ENCODE measurements at places on chromosomes 7 and 10.
A peak's percentile ranks its signal among the peaks of the same experiment; 100 is the strongest.

GRCh38 chr7:52719677-52720076 is 315.8 kb upstream of the POM121L12 start:
- DNase-seq, result no peak

DNA sequence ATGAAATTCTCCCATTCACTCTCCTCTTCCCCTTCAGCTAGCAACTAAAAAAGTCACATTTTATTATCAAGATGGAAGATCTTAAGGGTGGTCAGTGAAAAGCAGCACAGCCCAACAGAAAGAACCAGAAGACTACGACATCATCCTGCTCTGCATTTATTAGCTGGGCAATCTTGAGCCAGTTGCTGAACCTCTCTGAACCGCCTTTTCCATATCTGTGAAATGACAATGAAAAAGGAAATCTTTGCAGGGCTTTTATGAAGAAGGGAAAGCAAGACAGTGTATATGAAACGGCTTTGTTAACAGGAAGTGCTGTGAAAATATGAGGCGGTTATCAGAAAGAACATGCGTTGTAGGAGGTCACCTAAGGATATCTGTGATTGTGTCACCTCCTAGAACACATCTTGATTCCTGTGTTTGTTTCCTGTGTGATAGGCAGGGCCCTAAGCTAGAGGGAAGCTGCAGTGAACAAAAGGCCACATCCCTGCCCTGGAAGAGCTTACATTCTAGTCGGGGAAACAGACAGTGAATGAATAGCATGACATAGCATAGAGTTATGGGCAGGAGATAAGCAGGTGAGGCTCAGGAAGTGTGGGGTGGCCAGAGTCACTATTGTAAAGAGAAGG is 36.0 kb upstream of the KCNMA1 start:
- peak; percentile 3 for DNase-seq

GRCh38 chr7:85111761-85112160 is 75.1 kb downstream of the SEMA3D start:
- no peak for DNase-seq

GRCh38 chr7:26862834-26863233 is 1.6 kb downstream of the SKAP2 start:
- DNase-seq, result no peak

DNA sequence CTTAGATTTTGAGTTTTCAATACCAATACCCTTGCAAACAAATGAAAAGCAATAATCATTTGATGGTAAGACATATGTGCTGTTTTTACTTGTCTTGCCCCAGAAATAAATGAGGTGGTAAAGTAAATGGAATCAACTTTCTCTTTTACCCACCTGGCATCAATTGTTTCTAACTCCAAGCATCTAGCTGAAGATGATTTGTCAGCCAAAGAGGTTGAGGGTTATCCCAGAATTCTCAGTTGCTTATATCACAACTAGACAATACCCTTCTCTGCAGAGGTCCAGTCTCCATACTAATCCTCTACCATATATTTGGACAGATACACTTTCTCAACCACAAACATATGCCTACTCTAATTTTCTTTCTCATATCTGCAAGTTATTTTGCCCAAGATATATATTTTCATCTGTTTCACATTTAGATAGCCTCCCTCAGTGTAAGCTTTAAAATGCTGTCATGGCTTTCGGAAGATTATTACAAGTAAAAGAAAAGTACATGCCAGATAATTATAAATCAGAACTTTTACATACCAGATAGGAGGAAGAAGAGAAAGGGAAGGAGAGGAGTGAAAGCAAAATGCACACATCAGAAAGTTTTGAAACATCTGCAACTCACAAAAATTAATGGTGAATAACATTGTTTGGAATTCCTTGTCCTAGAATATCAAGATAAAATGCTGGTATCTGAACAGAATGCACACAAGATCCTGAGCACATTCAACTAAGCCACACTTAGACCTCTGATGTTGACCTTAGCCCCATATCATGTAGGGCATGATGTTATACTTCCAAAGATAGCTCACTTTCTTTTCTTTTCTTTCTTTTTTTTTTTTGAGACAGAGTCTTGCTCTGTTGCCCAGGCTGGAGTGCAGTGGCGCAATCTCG is 146.6 kb downstream of the REEP3 start:
- no peak for DNase-seq

GRCh38 chr10:108363576-108363975 is 1199.1 kb upstream of the SORCS1 start:
- DNase-seq, result no peak

DNA sequence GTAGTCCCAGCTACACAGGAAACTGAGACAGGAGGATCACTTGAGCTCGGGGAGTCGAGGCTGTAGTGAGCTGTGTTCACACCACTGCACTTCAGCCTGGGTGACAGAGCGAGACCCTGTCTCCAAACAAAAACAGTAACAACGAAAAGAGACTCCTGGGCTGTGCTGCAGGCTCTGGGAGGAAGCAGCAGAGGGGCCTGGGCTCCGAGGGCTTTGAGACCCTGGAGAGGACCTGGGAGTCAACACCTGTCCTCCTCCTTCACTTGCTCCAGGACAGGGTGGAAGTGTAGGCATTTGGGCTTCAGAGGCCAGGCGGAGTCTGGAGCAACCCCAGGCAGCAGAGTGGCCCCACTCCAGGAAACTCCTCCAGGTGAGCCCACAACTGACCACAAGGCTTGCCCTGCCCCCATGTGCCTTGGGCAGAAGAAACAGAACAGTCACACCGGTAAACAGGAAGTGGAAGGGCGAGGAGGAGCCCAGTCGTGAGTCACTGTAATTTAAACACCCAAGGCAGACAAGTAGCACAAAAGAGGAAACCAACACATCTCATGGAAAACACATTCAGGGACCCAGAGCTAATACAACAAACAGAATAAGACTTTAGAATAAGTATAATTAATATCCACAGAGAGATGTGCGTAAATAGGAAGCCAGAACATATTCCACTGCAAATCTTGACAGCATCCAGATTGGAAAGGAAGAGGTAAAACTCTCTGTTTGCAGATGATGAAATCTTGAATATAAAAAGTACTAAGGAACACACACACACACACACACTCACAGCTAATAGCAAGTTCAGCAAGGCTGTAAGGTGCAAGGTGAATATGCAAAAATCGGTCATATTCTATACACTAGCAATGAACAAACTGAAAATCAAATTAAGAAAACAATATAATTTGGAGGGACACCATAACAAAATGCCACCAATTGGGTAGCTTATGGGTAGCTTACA is 20.5 kb upstream of the RASGEF1A start:
- DNase-seq, result no peak

DNA sequence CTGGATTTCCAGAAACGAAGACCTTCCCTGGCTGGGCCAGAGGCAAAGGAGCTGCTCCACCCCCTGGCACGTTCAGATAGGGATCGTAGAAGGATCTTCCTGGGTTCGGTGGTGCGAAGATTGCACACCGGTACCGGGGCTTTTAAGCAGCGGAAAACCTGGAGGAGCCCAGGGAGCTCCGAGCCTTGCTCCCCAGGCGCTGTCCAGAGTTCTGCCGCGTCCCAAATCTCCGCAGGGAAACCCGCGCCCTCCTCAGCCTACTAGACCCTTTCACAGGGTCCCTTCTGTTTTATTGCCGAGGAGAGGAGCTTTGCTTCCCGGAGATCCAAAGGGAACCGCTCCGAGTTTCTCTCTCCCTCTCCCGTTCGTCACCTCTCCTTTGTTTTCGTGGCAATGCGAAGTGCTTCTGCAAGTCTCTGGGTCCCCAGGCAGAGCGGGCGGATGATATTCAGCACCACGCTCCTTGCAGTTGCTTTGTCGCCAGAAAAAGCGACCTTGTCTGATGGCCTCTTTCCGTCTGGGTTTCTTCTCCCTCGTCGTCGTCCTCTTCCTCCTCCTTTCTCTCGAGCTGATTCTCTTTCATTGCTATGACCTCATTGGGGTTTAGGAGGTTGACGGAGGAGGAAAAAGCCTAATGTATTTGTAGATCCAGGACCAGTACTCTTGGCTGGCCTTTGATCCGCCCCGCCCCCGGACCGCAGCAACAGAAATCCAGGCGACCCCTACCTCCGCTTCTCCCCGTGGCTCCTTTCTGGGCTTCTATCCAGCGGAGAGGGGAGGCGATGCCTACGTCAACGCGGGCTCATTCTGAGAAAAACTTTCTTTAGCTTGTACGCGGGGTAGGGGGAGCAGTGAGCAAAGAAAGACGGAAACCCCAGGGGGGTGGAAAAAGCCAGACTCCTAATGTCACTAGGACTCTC is at the start of gene TMEM196:
TSS of gene TMEM196 (minus strand) at position 777 of the 920 bp plus-strand sequence. CDS start 921 bp downstream, outside the sequence.
- peak; percentile 79 for DNase-seq

DNA sequence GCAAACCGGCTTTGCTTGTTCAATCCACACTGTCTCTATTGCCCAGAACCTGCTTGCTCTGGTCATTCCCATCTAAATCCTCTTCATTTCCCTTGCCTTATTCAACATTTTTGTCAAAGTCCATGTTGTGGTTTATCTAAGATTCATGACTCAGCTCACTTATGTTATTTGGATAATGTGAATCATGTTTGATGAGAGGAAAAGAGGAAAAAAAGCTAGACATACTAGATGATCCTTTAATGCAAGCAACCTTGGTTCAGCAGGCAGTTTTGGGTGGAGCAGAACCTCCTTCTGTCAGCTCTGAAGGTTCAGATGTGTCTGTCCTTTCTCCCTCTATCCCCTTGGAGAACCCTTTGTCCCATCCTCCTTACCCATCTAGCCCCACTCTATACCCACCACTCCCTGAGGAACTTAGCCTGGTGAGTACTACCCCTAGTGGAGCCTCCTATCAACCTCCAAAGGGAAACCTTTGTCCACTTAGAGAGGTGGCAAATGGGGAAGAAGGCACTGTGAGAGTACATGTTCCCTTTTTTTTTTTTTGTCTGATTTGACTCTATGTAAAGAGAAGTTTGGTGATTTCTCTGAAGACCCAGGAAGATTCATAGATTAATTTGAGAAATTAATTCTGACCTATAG is 2.1 kb upstream of the SAMD9L start:
- no peak for DNase-seq

- DNase-seq, result peak; percentile 67
Measured at GRCh38 chr7:151381348-151382078, 28.3 kb downstream of the WDR86 start.

DNA sequence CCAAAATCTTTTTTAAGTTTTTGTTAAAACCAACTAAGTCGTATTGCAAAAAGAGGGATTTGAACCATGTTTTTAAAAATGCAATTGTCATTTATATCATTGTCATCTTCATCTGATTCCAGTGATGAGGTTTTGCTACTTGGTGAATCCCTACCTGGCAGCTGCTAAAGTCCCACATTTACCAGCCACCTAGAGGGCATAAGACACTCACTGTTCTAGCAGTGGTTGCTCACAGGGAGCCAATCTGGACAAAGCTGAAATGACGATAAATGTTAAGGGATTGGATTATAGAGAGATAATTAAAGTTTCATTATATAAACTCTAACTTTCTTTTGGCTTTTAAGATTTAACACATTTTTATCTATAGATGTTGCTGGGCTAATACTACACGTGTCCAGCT is 18.7 kb downstream of the KIFBP start:
- no peak for DNase-seq

GRCh38 chr10:72735288-72735936 is 43.5 kb downstream of the MCU start:
- DNase-seq, result no peak

DNA sequence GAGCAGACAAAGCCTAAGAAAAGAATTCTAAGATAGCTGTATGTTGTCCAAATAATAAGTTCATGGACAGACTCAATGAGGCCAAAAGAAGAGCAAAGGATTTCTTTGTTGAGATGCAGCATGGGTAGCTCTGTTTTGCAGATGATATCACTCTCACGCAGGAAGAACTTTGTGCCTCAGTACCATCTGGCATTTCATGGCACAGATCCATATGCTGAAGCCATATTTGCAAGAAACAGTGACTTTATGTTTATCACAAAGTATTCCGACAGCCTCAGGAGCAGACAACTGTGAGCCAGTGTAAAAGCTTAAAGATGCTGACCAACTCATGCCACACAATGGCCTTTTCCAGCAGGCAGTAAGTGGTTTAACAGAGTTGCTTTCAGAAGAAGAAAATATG is 45.5 kb upstream of the RNF148 start:
- DNase-seq, result no peak

- DNase-seq, result no peak
Measured at GRCh38 chr7:29135846-29136245, 10.5 kb downstream of the CPVL start.

DNA sequence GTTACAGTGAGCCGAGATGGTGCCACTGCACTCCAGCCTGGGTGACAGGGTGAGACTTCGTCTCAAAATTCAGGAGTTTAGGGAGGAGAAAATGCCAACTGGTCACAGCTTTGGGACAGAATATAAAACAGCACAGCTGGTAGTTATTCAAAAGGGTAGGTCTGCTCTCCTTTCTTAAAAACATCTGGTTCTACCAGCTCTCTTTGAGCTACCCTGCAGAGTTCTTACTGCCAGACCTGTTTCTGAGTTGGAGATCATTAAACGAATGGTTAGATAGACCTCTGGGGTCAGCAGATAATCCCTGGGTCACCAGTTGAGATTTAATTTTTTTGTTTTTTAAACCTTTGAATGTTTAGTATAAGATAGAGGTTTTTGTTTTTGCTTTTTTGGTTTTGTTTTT is 52.6 kb downstream of the MCU start:
- no peak for DNase-seq

DNA sequence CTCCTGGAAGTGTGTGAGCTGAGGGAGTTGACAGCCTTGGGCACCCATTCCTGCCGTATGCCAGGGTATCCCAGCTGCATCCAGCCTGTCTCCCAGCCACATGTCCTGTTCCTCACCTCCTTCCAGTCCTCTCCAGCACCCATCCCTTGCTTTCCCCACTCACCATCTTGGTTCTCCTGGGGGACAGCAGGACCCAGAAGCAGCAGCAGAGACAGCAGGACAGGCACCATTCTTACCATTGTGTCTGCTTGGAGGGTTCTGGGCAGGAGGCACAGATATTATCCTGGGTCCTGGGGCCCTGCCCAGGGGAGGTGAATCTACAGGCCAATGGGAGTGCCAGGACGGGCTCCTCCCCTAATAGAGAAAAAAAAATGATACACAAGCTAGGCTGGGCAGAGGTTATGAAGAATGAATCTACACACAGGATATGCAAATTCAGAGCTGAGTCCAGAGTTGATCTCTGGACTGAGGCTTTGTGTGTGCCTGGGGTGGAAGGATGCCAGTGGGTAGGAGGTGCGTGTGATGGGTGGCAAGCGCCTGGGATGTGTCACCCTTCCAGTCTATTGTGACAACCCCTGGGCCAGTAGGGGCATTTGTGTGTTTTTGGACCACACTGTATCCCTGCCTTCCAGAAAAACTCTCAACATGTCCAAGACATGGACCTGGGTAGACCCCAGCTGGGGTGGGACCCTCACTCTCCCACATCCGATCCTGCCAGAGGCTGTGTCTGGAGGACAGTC is at the start of gene AZGP1:
TSS of gene AZGP1 (minus strand) at position 250 of the 740 bp plus-strand sequence. CDS start at position 239, 11 bp downstream.
- DNase-seq, result no peak

GRCh38 chr10:26525586-26525985 is 87.4 kb downstream of the APBB1IP start:
- no peak for DNase-seq

DNA sequence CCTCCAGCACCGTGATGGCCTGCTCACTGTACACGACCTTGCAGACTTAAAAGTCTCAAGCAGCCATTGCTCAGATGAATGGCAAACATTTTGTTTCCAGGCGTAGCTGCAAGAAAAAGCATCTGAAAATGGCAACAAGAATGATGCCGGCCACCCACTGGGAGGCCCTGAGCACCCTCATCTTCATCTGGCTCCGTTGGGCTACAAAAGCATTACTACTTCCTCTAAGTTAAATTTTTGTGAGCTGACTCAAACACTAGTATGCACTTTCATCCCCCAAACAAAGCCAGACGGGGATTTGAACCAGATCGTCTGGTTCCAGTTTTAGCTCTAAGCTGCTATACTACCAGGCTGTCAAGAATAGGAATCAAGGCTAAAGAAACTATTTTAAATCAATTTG is 116.6 kb upstream of the CDK1 start:
- DNase-seq, result no peak

All from ecto neural progenitor cell (in vitro differentiated cells).